ENCODE measurements at places on chromosomes 16 and 17. TPM values are rescaled to one million over a fixed set of nuclear protein-coding genes. Genes with fewer than 3 reads are reported as not detected.

- no peak for DNase-seq
Measured at GRCh38 chr16:57303021-57303909, 18.8 kb upstream of the PLLP start.

GRCh38 chr17:2856727-2857126 lies 60.5 kb downstream of the RAP1GAP2 start:
- DNase-seq = no peak

DNA sequence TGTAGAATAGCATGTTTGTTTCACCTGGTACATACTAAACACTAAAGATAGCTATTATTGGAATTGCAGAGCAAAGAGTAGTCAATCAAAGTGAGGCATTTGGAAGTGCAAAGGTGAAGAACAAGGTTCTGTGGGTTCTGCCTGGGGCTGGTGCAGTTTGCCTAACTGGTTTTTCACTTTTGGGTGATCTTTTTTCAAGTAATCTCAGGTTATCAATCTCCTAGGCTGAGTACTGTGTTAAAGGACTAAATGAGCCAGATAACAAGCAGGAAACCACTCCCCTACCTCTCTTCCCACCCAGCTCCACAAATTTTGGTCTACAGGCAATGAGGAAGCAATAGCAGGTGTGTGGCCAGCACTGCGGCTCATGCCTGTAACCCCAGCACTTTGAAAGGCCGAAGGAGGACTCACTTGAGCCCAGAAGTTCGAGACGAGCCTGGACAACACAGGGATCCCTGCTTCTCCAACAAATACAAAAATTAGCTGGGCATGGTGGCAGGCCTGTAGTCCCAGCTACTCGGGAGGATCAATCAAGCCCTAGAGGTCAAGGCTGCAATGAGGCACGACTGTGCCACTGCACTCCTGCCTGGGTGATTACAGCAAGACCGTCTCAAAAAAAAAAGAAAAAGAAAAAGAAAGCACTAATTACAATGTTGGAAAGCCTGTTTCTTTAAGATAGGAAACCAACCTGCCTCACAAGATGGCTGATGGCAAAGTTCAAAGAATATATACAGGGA lies 2.0 kb upstream of the NTAN1 start:
- DNase-seq = no peak

Gene ZFP90
- 35.6 TPM for total RNA-seq

Gene NACA2
- not detected for total RNA-seq

Data from endothelial cell (in vitro differentiated cells).